ENCODE measurements at places on chromosomes 5 and 9.

DNA sequence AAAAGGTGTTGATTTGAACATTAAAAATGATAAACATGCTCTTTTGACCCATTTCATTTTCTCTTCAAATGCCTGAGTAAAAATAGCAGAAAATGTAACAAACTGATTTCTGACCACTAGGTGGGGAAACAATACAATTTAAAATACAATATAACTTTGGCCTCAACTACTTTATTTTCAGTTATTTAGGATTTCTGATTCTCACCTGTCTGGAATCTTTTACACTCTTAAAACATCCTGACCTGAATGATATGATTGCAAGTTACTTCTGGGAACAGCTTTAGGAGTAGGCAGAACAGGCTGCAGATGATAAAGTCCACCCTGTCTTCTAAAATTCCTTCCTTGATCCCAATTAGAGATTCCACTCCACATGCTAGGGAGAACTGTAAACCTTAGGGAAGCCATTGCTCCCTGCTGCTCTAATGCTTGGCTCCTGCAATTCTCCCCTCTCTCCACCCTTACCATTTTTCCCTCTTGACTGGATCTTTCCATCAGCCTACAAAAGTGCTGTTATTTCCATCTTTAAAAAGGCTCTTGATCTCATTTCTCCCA, 70.3 kb downstream of the FYB1 start:
- DNase-seq: no peak

GRCh38 chr5:6469836-6470235, 21.2 kb downstream of the UBE2QL1 start:
- DNase-seq: no peak

GRCh38 chr9:132087438-132088030, 7.9 kb upstream of the MED27 start:
- no peak for DNase-seq

- DNase-seq: no peak
Measured at GRCh38 chr5:181185560-181185959, 19.4 kb downstream of the TRIM7 start.

GRCh38 chr5:154860123-154860522, 1.7 kb downstream of the CNOT8 start:
- DNase-seq: no peak

- no peak for DNase-seq
Measured at GRCh38 chr9:127216210-127216887, 48.2 kb upstream of the GARNL3 start.

Measured in stimulated activated CD8-positive, alpha-beta memory T cell treated with anti-CD3 and anti-CD28 coated beads, Interleukin-4, amount 100 ng/mL, for 4 hours (primary cell).